ENCODE measurements at places on chromosomes 1 and 21.
A peak's percentile ranks its signal among the peaks of the same experiment; 100 is the strongest.

DNA sequence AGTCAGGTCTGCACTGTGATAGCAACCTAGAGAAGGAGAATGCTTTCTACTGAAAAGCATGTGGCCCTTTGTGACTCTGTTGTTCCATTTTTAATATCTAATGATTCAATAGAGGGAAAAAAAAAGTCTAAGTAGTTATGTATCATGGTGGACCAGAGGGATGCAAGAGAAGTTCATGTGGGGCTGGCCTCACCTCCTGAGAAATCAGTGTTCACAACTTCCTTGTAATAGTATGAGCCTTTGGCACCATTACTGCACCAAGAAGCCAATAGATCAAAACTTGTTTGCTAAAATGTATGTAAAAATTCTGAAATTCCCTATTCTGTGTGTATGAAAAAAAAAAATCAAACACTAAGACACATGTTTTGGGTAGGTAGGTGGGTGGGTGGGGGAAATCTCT lies 5.0 kb downstream of the ZBTB17 start:
- DNase-seq: no peak

- no peak for DNase-seq
These were observed 11.9 kb downstream of the NIPAL3 start for GRCh38 chr1:24427545-24427862.

DNA sequence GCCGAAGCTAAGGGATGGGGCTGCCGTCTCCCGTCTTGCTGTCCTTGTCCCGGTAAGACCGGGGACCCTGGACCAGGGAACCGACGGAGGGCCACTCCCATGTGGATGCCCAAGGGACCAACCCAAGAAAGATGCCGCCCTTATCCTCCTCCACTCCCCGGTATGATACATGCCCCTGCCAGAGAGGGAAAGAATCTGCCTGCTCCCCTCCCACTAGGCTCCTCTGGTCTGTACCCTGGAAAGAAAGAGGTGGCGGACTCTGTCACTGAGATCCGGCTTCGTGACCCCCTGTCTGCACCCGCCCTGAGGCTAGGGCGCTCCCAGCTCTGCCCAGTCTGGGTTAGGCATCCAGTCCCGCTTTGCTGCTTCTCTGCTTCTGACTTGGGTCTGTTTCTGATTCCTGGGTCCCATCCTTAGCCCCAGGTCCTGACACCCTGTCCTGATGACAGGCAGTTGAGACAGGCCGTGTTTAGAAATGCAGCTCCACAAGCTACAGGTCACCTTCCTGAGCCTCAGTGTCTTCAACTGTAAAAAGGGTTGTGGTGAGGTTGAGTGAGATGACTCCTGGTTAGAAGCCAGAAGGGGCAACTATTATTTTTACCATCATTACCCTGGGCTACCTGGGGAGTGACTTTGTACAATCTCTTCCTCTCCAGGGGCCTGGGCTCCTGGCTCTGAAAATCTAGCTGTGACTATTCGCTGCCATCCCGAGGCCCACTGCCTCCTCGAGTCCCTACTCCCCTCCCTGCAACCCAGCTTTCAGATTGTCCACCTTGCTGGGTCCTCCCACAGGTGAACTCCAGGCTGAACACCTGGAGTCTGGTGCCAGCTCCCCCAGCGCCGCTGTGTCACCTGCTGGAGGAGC lies 3.7 kb downstream of the MATN1 start:
- DNase-seq: no peak

GRCh38 chr1:64974288-64974825 lies 8.0 kb upstream of the JAK1 start:
- no peak for DNase-seq

DNA sequence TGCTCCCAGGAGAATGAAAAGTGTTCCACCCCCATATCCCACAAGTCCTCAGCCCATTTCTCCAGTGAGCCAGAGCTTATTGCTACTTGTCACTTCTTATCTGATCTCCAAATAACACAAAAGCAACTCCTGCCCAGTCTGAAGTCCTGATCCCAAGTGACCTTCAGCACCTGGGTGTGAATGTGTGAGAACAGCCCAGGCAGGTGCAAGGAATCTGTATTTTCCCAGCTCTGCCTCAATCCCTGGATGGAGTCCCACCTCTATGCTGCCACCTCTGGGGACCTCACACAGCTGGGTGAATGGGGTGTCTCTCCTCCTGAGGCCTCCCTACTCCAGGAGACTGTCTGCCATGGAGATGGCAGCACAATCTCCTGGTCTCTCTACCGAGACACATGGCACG lies 402.4 kb upstream of the PROX1 start:
- no peak for DNase-seq

DNA sequence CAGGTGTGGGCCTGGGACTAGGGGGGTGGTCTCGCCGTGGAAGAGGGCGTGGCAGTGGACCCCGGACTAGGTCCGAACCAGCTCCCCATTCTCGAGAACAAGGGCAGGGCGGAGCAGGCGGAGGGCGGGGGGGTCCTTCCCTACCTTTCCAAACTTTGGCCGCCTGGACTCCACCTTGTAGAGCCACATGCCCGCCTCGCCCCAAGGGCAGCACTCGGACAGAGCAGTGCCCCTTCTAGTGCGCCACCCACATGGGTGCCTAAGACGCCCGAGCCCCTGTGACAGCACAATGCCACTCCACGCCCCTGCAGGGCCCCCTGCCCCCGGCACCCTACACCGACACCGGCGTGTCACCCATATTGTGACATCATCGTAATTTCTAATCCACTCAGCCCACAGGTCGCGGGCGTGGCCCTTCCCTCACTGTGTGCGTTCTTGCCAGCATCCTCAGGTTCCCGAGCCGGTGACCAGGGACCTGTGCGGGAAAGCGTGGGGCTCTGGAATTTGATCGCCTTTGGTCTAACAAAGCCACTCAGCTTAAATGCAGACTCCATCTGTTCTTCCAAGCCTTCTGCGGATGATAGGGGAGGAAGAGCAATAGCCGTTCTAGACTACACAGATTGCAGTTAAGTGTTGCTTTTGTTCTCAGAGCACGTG lies 553 bp upstream of the STMN1 start:
- no peak for DNase-seq

- DNase-seq: peak; percentile 8
These were observed 7.7 kb downstream of the ABCG1 start for GRCh38 chr21:42226626-42227025.

- DNase-seq: peak; percentile 49
These were observed 65.3 kb downstream of the ZNF697 start for GRCh38 chr1:119582801-119583200.

- DNase-seq: no peak
These were observed 18.7 kb downstream of the BECN2 start for GRCh38 chr1:241976229-241976628.

- DNase-seq: peak; percentile 90
These were observed 4.5 kb downstream of the HDGF start for GRCh38 chr1:156746728-156747631.

DNA sequence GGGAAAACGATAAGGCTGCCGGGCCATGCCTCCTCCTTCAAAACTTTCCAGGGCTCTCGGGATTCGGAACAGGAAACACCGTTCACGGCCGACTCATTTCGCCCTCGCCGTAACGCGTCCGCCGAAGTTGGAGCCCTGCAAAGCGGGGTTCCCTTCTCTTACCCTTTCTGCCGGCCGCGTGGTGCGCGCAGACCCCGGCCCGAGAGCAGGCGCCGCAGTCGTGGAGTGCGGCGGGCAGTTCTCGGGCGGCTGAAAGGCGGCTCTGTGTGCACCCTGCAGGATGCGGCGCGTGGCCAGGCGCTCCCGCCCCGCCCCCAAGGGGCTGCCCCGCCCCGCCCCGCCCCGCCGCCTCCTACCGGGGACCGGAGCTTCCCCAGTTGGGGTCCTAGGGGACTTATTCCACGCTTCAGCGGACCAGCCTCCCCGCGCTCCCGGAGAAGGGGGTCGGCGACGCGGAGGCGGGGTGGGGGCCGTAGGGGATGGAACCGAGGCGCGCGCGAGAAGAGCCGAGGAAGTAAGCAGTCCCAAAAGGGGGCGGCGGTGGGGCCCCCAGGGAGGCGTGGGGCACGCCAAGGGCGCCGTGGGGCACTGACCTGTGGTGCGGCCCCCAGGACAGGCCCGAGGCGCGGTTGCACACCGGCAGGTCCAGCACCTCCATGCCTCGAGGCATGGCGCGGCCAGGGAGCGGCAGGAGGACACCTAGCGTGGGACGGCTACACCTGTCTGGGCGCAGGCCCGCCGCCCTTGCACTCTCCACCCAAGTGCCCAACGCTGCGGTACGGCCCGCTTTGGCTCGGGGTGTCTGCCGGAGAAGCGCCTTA lies at the start of gene MCOLN2:
MCOLN2 (minus strand) TSS at position 268 of the 821 bp plus-strand sequence; CDS start at position 27, 241 bp downstream.
- peak; percentile 66 for DNase-seq

- DNase-seq: peak; percentile 68
These were observed 710 bp upstream of the SLC30A1 start for GRCh38 chr1:211579440-211580302.

DNA sequence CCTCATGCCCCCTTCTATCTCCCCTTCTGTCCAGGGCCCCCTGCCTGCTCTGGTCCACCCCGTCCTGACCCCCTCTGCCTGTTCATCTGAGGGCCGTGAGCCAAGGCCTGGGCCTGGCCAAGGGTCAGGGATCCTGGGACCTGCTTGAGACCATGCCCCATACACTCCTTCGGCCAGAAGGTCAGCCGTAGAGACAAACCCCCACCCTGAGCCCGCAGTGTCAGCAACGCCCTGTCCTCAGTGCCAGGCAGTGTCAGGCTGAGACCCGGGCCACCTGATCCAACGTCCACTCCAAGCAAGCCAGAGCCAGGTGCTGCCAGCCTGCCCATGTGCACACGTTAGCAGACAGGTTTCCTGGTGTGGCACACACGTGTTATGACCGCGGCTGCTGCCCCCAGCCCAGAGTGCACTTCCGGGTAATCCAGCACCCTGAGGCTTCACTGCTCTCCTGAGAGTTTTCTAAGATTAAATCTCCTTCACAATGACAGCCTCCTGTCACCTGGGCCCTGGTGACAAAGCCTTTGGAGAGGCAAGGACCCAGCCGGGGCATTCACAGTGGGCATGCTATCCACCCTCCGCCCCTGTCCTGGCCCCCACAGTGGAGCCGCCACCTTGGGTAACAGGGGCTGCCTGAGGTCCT lies 10.1 kb upstream of the SAMD11 start:
- DNase-seq: no peak

DNA sequence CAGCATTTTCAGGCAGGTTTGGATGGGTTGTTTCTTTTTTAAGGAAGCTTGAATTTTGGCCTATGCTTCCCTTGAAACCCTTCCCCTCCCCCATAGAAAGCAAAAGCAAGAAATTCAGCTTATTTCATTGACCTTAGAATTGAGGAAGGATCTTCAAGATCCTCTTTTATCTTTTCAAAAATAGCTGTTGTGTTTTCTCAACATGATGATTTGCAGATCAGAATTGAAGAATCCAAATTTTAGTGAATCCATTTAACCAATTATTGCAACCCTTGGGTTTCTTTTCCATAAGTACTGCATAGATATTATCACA lies 73.7 kb downstream of the LRRC8C start:
- DNase-seq: no peak

- DNase-seq: no peak
These were observed 234.7 kb downstream of the SETD4 start for GRCh38 chr21:35825370-35826353.

DNA sequence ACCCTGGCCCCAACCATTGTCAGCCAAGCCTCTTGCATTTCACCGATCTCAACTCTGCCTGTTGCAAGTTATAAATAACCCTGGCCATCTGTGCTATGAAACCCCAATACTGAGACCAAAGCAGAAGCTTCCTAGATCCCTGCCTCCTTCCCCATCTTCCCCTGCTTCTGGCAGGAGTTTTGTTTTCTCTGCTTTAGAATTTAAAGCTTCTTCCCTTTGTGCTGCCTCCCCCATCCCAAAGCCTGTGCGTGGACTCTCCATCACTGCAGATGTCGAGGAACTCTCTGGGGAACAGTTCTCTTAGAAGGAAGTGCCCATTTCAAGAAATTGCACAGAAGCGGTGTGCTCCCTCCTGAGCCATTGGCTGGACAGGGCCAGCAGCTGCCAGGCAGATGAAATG lies 17.4 kb upstream of the MYOG start:
- no peak for DNase-seq

- no peak for DNase-seq
These were observed 16.0 kb downstream of the RBBP4 start for GRCh38 chr1:32666901-32667566.

DNA sequence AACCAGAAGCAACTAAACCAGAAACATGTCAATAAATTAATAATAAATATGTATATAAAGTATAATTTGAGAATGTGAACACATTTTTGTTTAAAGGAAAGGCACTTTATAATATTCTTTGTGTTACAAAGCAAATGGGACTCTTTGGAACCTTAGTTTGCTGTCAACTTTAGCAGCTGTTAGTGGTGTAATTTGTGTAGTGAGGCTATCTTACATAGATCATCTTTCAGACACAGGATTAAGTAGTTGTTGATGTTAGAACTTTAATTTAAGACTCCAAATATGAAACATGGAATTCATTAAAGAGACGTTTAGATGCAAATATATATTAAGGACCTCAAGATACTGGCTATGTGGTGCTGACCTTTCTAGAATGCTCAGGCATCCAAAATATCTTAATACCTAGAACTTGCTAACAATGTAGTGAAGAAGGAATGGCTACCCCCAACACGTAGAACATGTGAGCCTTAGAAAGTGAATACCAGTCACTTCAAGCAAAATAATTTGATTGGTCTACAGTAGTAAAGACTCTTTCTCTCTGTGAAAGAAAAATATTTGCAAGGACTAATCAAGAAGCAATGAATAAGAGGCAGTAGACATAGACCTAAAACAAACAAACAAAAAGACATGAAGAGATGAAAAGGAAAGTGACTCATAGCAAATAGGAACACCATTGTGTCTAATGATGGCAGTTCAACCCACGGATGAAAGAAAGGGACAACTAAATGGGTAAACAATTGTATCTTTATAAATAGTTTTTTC lies 811.4 kb downstream of the USP25 start:
- DNase-seq: no peak

GRCh38 chr1:234613128-234613875 lies 3.3 kb upstream of the IRF2BP2 start:
- DNase-seq: peak; percentile 45

GRCh38 chr1:101262630-101263348 lies 26.0 kb downstream of the S1PR1 start:
- no peak for DNase-seq

- DNase-seq: peak; percentile 3
These were observed 79.4 kb upstream of the POU3F1 start for GRCh38 chr1:38125837-38126520.

DNA sequence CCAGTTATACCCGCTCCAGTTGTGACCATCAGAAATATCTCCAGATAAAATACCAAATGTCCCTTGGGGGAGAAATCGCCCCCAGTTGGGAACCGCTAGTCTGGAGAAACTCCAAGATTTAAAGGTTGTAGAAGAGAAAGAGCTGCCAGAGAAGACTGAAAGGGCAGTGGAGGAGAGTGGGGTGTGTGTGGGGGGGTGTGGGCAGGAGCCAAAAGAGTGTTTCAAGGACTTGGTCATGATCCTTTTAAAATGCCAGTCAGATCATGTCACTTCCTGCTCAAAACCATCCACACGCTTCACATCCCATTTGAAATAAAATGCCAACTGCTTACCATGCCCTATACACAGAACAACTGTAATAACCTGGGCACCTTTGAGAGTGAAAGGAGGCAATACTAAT lies 3.4 kb upstream of the HEYL start:
- no peak for DNase-seq

- no peak for DNase-seq
These were observed 121.2 kb downstream of the CNIH3 start for GRCh38 chr1:224737353-224737727.

- no peak for DNase-seq
These were observed 26.6 kb downstream of the UBE2G2 start for GRCh38 chr21:44774972-44775371.
